RKO (cell line): ENCODE measurements at places on chromosomes 12 and 14.
A peak's percentile ranks its signal among the peaks of the same experiment; 100 is the strongest.

GRCh38 chr12:72677846-72678245, 405.7 kb downstream of the TRHDE start:
- no peak for DNase-seq

DNA sequence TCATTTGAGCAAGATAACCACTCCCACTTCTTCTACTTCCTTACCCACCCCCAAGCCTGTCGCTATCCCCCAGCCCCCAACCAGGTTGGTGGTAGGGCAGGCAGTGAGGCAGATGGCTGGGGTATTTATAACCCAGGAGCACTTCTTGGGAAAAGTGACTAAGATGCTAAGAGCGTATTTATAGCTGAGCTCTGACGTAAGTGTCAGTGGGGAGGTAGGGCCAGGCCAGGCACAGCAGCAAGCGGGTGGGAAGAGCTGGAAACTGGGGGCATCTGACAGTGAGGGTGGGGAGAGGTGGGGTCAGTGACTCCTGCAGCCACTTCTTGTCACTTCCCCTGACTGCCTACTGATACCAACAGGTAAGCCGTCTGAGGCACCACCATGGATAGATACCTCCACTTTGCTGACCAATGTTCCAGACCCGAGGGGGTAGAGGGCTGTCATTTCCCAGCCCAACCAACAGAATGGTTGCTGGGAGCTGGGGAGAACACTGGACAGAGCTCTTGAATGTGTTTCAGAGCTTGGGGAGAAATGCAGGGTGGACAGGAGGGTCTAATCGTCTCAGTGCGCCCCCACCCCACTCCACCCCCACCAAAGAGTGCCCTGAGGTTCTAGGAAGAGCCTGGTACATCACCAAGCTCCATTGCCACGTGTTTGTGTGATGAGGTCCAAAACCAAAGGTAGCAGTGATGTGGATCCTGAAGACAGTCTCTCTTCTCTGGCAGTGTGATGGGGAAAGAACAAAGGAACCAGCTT, 2.7 kb upstream of the INHBE start:
- peak; percentile 48 for DNase-seq

DNA sequence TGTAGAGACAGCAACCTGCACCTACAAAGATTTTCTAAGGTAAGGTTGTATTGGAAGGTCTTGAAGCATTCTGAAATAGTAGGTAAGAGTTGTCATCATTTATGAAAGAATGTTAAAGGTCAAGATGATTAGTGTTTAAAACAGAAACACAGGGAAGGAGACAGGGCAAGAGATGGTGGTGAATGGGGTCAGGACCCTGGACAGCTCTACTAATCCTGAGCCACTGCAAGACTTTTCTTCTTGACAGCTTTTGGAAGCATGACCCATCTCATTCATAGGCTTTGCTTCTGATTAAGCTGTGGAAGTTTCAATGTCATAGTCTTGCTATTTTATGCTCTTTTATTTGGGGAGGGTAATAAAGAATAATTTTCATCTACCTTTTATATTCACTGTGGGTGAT, 75.5 kb upstream of the CAND1 start:
- DNase-seq: peak; percentile 71

- DNase-seq: no peak
Observed at GRCh38 chr14:67170660-67171059, 18.6 kb upstream of the GARIN2 start.

GRCh38 chr12:75437564-75437963, 43.0 kb upstream of the GLIPR1 start:
- DNase-seq: no peak

DNA sequence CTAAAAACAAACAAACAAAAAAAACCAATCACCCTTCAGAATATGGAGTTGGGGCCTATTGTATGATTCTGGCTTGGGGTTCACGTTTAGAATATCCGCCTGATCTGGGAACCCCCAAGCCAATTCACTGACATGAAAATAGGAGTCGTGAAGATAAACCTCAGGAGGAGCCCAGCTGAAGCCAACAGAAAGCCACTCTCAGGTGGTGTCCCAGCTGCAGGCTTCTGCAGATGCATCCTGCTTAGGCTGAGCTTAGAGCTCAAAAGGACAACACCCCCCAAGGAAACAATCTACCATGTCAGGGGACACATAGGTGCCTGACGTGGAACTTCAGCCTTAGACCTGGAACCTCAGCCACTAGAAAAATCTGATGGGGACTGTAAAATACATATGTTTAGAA, 51.9 kb downstream of the SYNE3 start:
- no peak for DNase-seq

- peak; percentile 46 for DNase-seq
Observed at GRCh38 chr12:108884116-108885012, 4.5 kb downstream of the DAO start.

DNA sequence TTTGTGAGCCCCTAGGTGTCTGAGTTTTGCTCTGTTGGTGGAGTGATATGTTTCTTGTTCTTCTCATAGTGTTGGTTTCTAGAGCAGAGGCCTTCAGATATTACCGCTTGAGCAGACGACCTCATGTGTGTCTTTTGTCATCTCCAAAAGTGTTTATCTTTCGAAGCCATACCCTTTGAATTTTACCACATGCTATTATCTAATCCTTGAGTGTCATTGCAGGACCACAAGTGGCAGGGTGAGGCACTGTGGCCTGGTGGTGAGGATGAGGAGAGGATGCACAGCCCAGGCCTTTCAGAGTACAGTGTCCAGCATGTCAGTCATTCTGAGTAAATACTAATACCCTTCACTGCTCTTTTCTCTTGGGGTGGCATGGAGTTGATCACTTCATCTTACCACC, 57.2 kb upstream of the CISTR start:
- DNase-seq: no peak

- no peak for DNase-seq
Observed at GRCh38 chr12:113245695-113246477, 24.6 kb downstream of the TPCN1 start.

DNA sequence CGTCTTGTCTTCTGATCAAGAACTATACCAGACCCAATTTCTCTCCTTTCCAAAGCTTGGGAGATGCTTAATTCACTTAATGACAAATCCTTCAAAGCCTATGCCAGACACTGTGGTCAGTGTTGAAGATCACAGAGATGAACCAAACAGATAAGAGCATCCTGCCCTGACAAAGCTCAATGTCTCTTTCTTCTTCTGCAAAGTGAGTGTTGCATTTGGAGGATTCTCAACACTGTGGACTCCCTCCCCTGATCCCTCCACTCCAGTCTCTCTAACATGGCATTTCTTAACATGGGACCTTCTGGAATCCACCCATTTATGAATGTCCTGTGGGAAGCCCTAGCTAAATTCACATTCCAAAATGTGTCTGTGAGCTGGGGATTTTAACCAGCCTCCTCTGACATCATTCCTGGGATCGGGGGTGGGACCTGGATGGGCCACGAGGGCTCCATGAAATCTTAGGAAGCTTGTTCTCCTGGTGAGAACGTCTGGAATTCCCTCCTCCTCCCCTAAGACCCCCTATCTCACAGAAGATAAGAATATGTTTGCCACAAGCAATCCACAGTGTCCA, 20.3 kb downstream of the SYNE3 start:
- no peak for DNase-seq

DNA sequence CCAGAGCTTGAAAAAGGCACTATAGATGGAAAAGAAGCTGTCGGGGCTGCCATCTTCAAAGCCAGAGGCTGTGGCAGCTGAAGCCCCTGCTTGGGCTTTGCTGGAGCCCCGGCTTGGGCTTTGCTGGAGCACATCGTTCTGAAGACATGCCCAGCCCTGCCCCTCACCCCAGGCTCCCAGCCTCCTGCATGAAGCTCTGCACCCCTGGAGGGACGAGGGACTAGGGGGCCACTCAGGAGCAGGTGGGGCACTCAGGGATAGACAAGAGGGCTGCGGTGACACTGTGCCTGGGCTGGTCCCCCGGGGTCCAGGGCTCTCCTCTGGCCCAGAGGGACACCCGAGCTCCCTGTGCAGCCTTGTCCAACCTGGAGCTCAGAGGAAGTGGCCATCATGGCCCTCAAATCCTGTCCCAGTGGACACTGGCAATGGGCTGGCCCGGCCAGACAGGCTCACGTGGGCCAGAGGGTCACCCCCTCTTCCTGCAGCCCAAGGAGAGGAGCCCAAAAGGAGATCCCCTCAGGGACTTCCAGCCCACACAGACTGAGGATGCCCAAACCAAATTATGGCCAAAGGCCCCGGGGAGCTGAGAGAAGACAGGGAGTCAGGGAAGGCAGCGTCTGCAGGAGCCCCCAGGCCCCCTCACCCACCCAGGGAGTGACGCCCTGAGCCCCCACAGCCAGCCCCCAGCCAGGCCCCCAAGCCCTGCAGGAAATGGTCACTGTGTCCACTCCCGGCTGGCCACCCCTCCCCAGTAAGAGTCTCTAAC, 23.1 kb upstream of the C14orf180 start:
- no peak for DNase-seq

GRCh38 chr12:96343347-96343954, 56.8 kb downstream of the CDK17 start:
- DNase-seq: no peak

DNA sequence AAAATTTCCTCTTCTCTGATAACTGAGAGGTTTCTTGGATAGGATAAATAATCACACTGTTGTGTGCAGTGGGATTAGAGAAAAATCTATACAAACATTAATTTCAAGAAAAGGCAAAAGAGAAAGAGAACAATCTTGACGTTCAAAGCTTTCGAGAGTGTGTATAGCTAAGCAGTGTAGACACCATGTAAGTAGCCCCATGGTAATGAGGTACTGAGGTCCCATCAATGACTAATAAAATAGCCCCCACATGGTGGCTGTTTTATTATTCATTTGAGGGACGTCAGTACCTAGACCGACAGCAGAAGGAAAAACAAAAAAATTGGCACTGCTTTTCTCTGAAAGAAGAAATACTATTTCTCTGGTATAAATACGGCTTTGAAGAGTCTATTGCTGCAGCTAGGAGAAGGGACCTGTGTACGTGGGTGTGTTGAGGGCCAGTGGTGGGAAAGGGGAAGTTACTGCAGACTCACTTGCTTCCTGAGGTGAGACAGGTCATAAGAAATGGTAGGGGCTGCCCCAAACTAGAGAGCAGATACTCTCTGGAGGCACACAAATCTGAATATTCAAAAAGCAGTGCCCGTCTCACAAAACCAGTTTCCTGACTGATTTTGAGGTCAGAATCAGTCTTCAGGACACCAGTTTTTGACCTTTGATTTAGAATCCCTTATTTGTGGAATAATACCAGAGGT, 339.8 kb downstream of the EMP1 start:
- no peak for DNase-seq

GRCh38 chr14:35895256-35895655, 69.1 kb downstream of the BRMS1L start:
- no peak for DNase-seq

DNA sequence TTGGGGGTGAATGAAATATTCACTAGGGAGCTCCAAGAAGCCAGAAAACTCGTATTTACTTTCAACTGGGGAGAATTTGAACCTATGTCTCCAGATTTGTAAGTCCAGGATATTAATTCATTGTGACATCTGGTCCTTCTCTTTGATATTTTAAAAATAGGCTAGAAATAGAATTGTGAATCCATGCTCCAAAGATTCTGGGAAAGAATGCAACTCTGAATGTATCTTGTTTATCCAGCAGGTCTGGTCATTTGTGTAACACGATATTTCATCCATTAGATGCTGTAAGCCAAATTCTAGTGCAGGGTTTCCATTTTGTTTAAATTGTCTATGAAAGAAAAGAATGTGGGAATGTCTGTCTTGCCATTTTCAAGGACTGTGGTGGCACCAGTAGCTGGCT, 334.7 kb downstream of the BMP4 start:
- no peak for DNase-seq

- no peak for DNase-seq
Observed at GRCh38 chr12:49683599-49684309, 23.5 kb downstream of the FMNL3 start.

DNA sequence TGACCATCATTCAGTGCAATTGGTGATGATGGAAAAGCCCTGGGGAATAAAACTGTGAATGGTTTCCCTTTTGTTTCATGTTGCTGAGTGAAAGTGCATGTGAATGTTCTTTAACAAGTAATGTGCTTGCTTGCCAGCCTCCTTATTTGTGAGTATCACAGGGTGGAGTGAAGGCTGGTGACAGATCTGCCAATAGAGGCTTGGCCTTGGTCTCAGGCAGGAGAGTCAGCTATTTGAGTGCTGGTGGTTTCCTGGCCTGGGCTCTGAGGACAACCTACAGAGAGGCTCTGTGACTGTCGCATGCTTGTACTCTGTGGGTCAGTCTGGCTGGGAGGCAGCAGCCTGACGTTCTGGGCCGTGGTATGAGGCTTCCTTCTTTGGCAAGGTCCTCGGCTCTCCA, 20.7 kb downstream of the KRT85 start:
- no peak for DNase-seq

DNA sequence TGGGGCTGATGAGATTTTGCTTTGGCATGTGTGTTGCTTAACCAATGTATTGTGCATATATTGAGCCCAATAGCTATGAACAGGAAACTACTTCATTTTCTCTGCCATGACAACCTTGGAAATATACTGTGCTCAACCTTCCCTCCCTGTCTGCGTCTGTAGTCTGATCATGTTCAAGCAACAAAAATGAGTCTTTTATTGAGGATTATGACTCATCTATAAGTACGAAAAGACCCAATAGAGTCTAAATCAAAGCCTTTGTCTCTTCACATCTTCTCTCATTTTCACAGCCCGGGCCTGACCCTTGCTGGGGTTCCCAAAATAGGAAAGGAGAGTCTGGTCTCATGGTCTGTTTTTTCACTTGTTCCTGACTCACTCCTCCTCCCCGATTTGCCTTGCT, 158.2 kb downstream of the CAND1 start:
- no peak for DNase-seq

GRCh38 chr12:106138633-106139421, at the start of gene NUAK1:
Gene NUAK1, minus strand, starts transcription at chr12:106138954. Its CDS starts 301 bp downstream, at chr12:106138653.
- DNase-seq: peak; percentile 34

DNA sequence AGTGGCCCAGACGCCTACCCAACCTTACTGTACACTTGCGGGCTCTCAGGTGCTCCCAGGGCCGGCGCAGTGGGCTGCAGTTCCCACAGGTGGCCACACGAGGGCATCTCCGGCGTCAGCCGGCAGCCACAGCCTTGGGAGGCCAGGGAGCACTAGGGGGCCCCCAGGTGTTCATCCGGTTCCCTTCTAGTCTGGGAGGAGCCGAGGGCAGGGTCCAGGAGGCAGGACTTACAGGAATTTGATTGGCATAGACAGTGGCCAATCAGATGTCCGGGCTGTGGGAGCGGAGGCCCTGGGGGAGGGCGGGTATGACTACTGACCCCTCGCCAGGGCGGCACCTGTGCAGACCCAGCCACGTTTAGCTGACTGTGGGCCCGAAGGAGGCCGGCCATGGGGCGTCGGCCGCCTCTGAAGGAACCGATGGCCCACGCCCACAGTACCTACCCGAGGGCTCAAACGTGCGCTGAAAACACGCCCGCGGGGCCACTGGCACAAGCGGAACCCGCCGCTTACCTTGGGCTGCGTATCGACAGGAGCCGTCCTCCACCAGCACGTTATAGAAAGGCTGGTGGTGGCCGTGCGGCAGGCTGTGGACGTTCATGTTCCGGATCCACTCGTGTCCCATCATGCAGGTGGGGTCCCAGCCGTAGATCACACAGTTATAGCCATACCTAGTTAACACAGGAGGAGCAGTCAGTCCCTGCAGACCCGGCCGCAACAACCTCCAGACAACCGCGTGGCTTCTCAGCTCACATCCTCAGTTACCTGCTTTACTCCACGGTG, 34.8 kb downstream of the FBXO21 start:
- DNase-seq: peak; percentile 63

GRCh38 chr12:84704856-84705255, 207.7 kb downstream of the SLC6A15 start:
- DNase-seq: no peak

GRCh38 chr14:44951051-44951450, 10.7 kb downstream of the KLHL28 start:
- no peak for DNase-seq
